COLO829 (cell line): ENCODE measurements at places on chromosomes 6 and 20.

GRCh38 chr6:158906926-158907325 lies 87.8 kb upstream of the EZR start:
- DNase-seq: no peak

DNA sequence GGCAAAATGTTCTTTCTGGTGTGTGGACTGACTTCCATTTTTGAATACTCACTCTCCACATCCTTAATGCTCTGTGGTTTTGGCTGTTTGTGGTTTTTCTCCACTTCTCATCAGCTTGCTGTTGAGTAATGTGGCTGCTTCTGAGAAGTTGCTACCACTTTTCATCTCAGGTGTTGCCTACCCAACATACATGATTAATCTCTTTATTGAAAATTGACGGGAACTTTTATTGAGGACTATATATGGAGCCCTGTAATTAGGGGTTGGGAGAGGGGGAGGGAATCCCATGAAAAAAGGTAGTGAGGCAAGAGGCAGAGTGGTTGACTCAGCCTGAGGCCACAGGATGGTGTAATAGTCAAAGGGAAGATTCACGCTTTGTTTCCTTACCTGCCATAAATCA lies 17.6 kb downstream of the IL22RA2 start:
- no peak for DNase-seq

DNA sequence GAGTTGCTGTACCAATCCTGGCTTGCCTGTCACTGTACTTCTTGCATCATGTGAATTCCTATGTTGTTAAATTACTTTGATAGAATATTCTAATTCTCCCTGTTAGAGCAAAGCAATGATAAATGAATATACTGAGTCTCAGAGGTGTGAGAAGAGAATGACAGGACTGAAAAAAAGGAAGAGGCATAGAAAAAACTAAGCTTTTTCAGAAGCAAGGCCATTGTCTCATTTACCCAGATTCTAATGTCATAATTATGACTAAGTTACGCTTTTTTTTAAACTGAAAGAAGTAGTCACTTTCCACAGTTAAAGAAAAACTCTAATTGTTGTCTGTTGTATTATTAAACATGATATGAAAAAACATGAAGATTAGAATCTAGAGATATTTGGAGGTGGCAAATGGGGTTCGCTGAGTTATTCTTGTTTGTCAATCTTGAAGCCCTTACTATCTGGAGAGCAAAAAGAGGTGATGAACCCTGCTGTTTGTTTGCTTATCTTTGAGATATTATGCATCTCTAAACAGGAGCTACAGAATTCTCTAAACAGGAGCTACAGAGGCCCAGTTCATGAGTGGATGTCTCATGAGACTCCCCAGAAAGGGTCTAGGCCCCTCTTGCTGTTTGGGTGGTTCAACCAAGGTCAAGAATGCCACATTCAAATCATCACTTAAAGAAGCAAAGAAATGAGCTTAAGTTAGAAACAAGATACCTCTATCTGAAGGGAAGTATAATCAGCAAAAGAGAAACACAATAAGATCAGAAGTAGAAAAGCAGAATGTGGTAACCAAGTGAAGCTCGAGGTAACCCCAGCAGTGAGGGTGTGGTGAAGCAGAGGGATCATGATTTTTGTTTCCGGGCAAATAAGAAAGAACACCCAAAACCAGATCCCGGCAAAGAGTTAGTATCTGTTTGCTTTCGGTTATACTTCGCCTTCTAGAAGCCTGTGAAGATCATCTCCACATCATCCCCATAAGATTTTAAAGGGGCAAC lies 33.3 kb upstream of the THEMIS start:
- DNase-seq: no peak

- DNase-seq: no peak
Measured at GRCh38 chr6:87820343-87820984, 118.4 kb upstream of the AKIRIN2 start.

DNA sequence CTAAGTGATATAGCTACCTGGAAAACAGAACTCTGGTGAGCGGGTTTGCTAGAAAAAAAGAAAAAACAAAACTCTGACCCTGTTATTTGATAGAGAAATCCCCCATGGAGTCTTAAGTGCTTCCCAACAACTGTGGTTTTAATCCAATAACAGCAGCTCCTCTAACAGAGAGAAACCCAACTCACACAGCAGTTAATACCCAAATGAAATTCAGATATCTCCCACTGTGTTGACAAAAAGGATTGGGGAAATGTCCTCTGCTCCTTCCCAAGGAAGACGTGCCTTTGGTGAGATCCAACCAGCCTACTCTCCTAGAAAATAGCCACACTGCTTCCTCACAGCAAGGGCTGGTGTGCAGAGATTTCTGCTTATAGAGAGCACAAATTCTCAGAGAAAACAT lies 200.4 kb upstream of the FBXL4 start:
- no peak for DNase-seq

DNA sequence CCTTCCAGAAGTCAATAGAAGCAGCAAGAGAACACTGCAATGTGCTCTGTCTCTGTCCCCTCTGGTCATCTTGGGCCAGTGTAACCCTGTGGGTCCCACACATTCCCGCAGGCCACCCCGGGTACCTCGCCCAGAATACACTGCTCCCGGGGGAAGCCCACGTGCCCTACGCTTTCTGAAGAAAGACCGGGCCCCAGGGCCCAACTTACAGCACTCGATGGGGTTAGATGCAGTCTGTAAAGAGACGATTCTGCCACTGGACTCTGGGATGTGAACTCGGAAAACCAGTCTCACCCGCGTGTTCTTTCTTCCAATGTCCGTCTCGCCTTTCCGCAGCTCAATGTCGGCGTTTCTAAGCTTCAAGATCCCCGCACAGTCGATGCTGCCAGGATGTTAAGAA lies 68.7 kb downstream of the NFATC2 start:
- no peak for DNase-seq

DNA sequence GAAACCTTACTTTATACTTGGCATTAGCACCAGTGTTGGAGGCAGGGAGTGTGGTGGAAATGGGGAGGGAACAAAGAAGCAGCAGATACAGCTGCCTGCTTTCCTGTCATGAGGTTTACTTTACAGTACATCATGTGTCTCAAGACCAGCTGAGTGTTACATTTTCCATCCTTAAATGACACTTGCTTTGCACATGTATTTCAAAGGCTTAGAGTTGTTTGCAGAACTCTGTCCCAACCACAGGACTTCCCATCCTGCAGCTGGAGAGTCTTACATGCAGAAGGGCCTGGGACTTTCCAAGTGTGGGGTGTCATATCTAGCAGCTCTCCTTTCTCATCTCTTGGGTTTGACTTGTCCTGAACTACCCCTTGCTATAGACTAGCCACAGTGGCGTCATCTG lies 395.9 kb downstream of the DHX35 start:
- DNase-seq: no peak
